ENCODE measurements at places on chromosomes 4 and X. TPM values are rescaled to one million over a fixed set of nuclear protein-coding genes. Genes with fewer than 3 reads are reported as not detected.
A peak's percentile ranks its signal among the peaks of the same experiment; 100 is the strongest.

The CNKSR2 gene
- total RNA-seq: 6.7 TPM

- no peak overlapping the region for H3K4me3 ChIP-seq
- H3K27ac ChIP-seq: no peak overlapping the region
- H3K27me3 ChIP-seq: no peaks in the 10 kb centered on the region
Observed at GRCh38 chrX:10526451-10526850, 93.9 kb downstream of the MID1 start.

DNA sequence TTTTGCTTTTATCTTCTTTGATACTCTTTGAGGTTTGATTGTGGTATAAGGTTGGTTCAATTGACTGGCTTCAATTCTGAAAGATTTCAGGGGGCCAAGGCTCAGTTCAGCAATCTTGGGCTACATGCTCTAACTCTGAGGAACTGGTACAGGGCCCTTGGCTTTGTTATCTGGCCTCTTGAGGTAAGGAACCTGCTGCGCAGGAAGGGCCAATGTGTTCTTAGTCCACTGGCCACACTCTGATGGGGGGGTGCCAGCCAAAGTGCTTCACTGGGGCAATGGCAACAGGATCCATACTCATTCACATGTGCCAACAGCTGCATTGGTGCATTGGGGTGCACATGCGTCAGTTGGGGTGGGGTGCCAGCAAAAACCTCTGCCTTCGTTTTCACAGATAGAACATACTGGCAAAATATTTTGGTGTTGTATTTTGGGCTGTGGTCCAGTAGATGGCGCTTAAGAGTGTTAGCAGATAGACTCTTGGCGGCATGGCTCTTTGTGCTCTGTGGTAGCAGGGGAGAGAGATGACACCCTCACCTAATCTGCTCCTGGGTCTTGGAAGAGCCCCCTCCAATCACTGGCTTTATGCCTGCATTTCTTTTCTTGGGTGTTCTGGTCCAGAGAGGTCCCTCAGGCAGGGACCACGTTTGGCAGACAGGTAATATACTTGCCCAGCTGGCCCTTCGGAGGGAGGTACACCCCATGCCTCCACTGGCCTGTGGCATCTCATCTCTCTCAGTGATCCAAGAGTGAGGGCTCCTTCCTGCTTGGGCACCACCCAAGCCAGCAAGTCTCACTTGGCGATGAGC is 42.9 kb downstream of the NDST3 start:
- no peak overlapping the region for H3K27ac ChIP-seq
- no peak overlapping the region for H3K4me3 ChIP-seq
- no peaks in the 10 kb centered on the region for H3K4me1 ChIP-seq
- peak; percentile 41 for DNase-seq
- H3K27me3 ChIP-seq: no peaks in the 10 kb centered on the region
- no peaks in the 10 kb centered on the region for H3K36me3 ChIP-seq

GRCh38 chr4:26161030-26161824 is 159.6 kb upstream of the RBPJ start:
- peaks cover 26% of the 10 kb centered on the region for H3K4me1 ChIP-seq
- no peak overlapping the region for H3K27ac ChIP-seq
- peaks cover 27% of the 10 kb centered on the region for H3K36me3 ChIP-seq
- DNase-seq: no peak

DNA sequence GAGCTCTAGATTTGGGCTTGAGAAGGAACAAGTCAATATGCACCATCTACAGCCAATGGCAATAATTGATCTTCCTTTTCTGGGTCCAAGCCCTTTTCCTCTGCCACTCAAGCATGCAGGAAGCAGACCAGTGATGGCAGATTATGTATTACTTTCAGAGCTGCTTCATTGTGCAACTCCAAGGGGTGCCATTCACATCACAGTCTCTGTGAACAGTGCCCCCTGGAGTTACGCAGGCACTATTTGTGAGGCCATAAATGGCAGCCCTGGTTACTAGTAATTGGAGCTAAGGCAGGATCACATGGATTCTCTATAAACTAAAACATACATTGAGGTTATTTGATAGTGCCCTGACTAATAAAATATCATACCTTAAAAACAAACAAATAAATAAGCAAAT is 313.4 kb upstream of the SLC7A11 start:
- no peaks in the 10 kb centered on the region for H3K27me3 ChIP-seq
- no peak for DNase-seq
- no peaks in the 10 kb centered on the region for H3K36me3 ChIP-seq
- H3K4me3 ChIP-seq: no peak overlapping the region
- H3K27ac ChIP-seq: no peak overlapping the region

GRCh38 chr4:109025471-109026076 is 262.7 kb upstream of the ETNPPL start:
- DNase-seq: no peak
- H3K4me3 ChIP-seq: no peak overlapping the region
- no peak overlapping the region for H3K27ac ChIP-seq
- peaks cover 3% of the 10 kb centered on the region for H3K27me3 ChIP-seq
- no peaks in the 10 kb centered on the region for H3K4me1 ChIP-seq
